Stimulated activated CD4-positive, alpha-beta T cell treated with anti-CD3 and anti-CD28 coated beads, Interleukin-2, amount 100 ng/mL, for 4 hours (primary cell): ENCODE measurements at places on chromosomes 3 and 15.

DNA sequence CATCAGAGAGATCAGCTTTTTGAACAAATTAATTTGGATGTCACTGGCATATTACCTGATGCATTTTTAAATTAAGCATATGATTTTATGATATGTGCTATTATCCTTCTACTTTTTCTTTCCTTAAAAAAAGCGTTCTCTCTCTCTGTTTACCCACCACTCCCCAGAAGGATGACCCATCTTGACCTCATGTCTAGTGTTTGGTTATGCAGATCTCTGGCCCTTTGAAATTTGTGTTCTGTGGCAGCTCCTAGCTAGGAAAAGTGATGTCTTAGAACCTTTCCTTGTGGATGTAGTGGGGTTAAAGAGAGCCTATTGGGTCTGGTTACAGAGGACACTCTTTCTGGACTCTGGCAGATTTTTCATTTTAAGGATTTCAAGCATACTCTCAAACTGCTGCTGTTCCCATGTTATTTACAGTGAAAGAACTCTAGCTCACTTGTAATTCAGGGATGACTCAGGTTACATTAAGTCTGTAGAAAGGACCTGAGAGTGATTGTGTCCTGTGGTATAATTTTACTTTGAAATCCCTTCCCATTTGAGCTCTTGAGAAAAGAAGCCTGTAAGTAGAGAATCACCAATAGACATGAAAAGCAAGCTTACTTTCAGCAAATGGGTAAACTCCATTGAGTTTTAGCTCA, 23.8 kb downstream of the ARHGEF26 start:
- no peak for DNase-seq

DNA sequence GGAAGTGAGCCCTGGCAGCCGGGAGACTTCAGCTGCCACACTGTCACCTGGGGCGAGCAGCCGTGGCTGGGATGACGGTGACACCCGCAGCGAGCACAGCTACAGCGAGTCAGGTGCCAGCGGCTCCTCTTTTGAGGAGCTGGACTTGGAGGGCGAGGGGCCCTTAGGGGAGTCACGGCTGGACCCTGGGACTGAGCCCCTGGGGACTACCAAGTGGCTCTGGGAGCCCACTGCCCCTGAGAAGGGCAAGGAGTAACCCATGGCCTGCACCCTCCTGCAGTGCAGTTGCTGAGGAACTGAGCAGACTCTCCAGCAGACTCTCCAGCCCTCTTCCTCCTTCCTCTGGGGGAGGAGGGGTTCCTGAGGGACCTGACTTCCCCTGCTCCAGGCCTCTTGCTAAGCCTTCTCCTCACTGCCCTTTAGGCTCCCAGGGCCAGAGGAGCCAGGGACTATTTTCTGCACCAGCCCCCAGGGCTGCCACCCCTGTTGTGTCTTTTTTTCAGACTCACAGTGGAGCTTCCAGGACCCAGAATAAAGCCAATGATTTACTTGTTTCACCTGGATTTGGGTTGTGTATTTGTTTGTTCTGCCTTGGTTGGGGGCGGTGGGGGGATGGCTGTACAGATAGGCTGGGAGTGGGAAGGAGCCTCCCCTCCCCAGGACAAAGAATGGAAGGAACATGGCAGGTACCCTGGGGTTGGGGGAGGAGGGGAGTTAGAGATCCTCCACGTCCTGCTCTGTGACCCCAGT, 2.9 kb upstream of the GRM2 start:
- DNase-seq: no peak

DNA sequence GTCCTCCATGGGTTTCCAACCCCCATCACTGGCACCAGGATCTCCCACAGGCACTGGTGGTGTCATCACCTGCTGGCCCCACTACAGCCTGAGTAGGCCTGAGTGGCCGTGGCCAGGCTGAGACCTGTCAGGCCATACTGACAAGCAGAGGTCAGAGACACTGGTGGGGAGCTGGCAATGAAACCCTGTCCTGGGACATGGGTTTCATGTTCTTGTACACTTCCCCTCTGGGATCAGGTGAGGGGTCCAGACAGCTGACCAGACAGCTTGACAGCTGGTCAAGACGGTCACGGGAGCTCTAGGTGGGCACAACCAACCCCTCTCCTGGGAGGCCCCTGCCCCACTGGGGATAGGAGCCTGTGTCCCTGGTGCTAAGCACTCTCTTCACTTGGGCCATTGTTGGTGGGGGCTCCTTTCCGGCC, 13.1 kb downstream of the ZBTB47 start:
- no peak for DNase-seq

DNA sequence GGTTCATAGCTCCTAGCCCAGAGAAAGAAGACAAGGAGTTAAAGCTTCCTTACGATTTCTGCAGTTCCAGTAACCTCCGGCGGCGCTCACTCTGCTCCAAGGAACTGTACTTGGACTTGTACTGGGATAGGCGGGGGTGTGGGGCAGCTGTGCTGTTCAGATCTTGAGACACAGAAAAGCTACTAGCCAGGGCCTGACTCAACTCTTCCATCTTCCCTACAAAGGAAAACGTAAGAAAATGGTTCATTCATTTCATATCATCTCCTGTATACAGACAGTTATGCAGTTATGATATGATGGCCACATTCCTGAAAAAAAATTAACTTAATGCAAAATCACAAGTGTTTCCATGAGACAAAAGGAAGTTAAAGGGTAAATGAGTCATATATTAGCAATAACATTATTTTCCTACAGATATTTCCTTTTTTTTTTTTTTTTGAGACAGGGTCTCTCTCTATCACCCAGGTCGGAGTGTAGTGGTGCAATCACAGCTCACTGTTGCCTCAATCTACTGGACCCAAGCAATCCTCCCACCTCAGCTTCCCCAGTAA, 4.6 kb downstream of the SNUPN start:
- no peak for DNase-seq

DNA sequence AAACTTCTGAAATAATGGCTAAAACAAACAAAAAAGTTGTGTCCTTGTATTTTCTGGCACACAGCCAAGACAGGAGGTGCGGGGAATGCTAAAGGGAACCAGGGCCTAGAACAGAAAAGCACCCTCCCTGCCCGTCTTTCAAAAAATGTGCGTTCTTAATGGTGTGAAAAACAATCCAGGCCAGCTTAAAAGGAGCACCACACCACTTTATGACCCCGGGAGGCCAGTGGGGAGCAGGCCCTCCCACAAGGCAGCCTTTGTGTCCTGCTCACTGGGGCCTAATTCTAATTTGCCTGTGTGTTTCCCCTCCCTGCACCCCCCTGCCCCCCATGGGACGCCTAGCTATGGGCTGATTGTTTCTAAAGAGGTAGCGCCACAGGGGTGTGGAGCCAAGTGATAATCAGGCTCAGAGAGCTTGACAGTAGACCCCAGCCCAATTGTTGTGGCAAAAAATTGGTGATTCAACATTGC, 181.4 kb downstream of the GREM1 start:
- DNase-seq: no peak

- no peak for DNase-seq
Measured at GRCh38 chr15:100190675-100191074, 151.1 kb downstream of the ADAMTS17 start.

DNA sequence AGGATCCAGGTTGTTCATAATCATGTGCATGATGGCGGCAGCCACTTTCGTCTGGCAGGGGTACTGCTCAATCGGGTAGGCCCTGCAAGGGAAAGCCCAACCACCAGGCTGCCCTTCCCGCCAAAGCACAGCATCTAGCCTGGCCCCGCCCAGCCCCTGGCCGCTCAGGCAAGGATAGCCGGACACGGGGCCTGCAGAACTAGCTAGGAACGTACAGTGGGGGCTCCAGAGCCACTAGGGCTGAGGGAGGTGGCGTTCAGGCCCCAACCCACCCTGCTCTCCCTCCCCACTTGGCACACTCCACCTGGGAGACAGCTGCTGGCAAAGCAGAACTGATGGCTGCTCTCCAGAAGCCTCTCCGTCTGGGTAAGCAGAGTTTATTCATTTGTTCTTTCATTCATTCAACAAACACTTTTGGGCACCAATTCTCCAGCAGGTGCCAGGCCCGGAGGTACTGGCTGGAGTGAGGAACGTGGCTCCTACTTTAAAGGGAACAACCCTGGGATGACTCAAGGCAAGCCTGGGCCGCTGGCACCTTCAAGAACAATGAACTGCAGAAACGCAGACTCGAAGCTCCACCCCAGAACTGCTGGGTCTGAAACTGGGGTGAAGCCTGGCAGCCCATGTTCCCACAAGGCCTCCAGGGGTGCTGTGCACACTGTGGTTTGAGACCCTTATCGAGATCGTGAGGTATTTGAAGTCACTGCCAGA, 7.8 kb downstream of the UROC1 start:
- DNase-seq: no peak

GRCh38 chr3:185335799-185336198, 27.1 kb upstream of the MAP3K13 start:
- no peak for DNase-seq

DNA sequence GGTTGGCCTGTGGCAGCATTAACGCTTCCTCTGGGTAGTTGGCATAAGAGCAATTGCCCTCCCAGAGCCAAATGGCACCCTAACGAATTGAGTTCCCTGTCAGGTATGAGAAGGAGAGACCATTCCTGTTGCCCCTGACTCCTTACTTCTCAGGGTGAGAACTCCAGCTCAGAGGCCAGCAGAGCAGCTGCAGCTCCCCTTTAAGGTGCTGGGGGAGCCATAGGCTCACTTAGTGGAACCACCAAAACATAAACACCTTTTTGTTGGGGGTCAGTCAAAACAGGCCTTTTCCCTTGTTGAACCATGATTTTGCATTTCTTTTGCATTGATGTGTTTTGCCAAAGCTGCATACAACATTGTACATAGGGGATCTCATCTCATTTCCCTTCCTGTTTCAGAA, 28.1 kb upstream of the LHFPL4 start:
- DNase-seq: no peak

GRCh38 chr3:37458162-37459120, 284.1 kb upstream of the LRRFIP2 start:
- DNase-seq: no peak

DNA sequence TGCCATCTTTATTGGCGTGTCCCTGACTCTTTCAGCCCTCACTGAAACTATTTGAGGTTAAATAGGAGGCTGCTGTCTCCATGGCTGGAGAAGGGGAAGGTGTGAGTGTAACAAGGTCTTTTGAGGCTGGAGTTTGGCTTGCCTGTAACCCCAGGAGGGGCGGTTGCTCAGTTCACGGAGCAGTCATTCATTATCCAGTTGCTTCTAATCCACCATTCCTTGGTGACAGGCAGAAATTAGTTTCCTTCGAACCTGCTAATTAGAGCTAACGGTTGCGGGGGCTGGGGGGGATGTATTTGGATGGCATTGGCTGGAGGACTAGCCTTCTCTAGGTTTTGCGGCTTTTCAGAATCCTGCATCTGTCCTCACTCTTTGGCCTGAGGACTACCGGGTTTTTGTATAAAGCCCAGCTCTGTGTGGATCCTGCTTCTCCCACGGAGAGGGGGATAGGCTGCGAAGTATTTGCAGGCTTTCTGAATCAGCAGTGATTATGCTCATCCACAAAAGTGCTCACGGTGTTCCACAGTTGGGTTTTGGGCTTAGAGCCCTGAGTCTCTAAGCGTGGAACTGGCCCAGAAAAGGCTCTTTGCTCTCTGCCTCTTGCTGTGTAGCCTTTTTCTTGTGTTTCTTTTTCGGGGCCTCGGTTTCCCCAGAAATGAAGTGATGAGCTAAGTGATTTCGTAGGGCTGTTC, 18.6 kb downstream of the FGD5 start:
- no peak for DNase-seq

GRCh38 chr3:59879031-59879581, 829.3 kb upstream of the CFAP20DC start:
- no peak for DNase-seq

GRCh38 chr3:8635631-8636030, 9.0 kb downstream of the SSUH2 start:
- DNase-seq: no peak

GRCh38 chr3:127478922-127479321, 111.6 kb downstream of the TPRA1 start:
- no peak for DNase-seq

- no peak for DNase-seq
Measured at GRCh38 chr3:113589971-113590370, 57.6 kb downstream of the SIDT1 start.

DNA sequence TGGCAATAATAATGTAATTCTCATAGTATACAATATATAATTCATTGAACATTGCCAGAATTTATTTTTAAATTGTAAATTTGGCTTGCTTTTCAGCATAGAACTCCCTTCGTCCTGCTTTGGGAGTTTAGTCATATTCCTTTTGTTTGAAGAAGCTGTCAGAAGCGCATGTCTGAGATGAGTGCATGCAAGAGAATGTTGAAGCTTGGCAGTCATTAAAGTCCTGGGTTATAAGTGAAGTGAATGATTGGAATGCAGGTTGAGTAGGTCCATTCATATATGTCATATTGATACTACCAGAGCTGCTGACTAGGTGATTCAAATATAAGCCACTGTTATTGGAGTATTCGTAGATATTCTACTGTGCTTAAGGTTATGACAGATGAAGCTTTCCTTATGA, 243.6 kb upstream of the MDFIC2 start:
- DNase-seq: no peak

DNA sequence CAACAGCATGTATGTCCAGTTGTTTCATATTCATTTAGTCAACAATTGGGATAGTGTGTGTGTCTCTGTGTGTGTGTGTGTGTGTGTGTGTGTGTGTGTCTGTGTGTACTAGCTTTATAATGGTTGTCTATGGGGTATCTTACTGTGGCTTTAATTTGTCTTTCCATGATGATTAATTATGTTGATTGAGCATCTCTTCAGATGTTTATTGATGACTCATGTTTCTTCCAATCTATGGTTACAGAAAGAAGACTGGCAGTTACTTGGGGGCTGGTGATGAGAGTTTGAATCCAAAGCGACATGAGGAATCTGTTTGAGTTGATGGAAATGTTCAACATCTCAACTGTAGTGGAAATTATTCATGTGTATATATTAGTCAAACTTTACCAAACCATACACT, 440.1 kb downstream of the ZNF385D start:
- no peak for DNase-seq

DNA sequence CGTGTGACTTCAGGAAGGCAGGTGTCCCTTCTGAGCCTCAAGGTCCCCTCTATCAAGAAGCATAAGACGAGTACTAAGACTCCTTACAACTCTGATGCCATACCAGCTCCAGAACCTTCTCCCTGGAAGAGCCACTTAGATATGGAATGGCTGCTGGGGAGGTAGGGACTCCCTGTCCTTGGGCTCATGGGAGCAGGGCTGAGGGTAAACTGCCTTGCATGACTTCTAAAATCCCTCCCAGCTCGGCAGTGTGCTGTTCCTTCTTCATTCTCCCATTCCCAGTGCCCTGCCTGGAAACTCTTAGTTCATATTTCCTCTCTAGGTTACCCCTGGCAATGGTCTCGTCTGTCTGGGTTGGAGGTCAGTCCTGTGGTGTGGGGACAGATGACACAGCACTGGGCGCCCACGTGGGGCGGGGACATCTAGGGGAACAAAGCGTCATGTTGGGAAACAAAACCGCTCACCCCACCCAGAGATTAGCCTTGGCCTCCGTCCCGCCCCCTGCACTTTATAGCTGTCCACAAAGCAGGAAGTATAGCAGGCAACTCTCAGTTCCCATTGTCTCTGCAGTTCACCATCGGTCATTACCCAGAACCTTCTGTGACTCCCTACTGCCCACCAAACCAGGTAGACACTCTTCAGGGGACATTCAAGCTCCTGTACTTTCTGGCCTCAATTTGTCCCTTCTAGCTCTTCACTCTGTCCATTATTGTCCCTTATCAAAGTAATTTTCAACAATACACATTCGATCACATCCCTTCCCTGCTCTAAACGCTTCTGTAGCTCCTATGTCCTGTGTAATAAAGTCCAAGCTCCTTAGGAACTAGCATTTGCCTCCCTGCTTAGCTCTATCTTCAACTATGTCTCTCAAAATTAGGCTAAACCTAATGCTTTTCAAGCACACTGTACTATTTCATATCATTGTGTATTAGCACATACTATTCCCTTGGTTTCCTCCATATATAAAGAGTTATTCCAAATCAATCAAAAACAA, 73.8 kb downstream of the IQSEC1 start:
- DNase-seq: no peak
